ENCODE measurements at places on chromosomes 6 and 20.
A peak's percentile ranks its signal among the peaks of the same experiment; 100 is the strongest.

GRCh38 chr6:157761926-157762325 lies 61.1 kb upstream of the SNX9 start:
- no peak for DNase-seq

- no peak for DNase-seq
These were observed 280.0 kb upstream of the SPTLC3 start for GRCh38 chr20:12728782-12729181.

- peak; percentile 50 for DNase-seq
These were observed 17.4 kb upstream of the PRDM13 start for GRCh38 chr6:99589290-99589672.

DNA sequence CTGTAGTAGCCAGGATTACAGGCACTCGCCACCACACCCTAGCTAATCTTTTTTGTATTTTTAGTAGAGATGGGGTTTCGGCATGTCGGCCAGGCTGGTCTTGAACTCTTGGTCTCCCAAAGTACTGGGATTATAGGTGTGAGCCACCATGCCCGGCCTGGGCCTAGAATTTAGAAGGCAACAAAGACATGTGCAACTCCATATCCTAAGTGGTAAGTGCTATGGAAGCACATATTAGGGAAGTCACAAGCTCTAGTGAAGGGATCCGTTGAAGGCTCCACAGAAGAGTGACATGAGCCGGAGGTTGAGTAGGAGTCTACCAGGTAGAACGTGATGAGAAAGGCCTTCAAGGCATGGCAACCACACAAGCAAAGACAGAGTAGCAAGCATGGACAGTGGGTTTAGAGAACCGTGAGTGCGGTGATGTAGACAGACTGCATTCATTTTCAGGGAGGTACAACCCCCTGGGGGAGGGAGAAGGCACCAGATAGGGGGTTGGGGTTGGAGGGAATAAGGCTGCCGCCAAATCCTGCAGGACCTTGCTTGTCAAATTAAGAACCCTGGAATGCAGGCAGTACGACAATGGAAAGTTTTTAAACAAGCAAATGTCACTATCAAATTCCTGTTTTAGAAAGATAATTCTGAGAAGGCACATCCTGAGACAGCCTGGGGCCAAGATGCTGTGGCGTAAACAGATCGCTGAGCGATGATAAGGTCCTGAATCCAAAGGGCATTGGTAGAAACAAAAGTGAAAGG lies 50.2 kb downstream of the ARHGAP18 start:
- DNase-seq = no peak

GRCh38 chr6:163960128-163960527 lies 545.6 kb downstream of the QKI start:
- no peak for DNase-seq

GRCh38 chr6:53530346-53530745 lies 14.6 kb downstream of the GCLC start:
- peak; percentile 39 for DNase-seq

DNA sequence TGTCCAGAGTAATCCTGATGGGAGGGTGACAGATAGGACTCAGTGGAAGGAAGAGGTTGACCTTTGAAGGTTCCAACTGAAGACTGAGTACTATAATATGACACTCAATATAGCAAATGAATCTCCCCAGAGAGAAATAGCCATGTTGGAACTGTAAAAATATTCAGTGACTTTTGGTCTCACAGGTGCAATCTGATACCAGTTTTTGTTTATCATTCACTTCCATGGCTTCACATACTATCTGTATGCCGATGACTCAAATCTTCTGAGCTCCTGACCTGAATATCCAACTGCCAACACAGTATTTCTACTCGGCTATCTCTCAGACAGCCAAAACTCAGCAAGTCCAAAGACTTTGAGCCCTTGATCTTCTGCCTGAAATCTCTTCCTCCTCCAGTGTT lies 21.8 kb upstream of the PKHD1 start:
- no peak for DNase-seq

DNA sequence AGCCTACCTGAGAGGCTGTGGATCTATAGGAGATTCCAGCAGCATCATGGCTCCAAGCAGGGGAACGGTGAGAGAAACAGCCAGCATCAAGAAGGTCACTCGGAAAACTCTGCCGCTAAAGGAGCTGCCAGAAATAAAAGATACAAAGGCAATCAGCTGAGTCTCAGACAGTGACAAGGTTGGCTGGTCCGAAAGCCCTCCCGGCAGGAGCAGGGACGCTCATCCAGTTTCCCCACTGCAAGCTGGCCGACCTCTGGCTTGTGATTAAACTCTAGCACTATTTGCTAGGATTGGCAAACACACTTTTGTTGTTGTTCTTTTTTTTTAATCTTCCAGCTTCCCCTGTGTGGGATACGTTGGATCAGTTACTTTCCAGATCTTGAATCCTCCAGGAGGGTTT lies 8.7 kb downstream of the APMAP start:
- no peak for DNase-seq

DNA sequence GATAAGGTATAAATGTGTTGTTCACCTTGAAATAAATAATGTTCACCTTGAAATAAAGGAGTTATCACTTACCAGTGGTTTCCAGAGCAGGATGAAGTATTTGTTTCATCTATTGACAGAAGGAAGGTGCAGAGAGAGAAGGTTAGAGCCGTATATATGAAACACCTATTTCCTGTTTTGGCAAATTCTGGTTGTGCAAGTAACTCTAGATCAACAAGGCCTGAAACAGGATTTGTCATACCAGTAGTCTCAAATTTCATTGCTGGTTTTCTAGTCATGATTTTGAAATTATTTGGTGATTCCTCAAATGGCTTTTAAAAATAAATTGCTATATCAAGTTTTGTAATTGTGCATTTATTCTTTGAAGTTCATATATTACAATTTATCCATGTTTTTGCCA lies at the start of gene CRISP3:
TSS of gene CRISP3 (minus strand) at position 130 of the 400 bp plus-strand sequence. CDS start at position 109, 21 bp downstream.
- no peak for DNase-seq

- peak; percentile 67 for DNase-seq
These were observed 29.0 kb downstream of the HNF4A start for GRCh38 chr20:44384423-44385027.

GRCh38 chr6:167649476-167649875 lies 177.2 kb upstream of the AFDN start:
- DNase-seq = no peak

DNA sequence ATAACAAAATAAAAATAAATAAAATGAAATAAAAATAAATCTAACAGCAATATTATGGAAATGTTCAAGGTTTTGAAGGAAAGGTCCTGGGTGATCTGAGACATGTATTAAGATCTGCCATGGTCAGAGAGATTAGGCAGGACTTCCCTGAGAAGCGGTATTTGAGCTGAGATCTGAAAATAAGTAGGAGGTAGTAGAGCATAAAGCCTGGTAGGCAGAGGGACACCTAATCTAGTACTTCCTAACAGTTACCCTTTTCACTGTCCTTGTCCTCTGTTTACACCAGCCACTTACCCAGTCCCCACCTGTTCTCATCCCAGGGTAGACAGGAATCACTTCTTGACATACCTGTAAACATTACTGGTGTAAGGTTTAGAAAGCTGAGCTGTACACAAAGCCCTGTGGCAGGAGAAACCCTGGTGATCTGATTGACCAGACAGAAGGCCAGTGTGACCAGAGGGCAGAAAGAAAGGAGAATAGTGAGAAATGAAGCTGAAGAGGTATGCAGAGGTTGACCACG lies 8.3 kb upstream of the ZNF318 start:
- DNase-seq = no peak

DNA sequence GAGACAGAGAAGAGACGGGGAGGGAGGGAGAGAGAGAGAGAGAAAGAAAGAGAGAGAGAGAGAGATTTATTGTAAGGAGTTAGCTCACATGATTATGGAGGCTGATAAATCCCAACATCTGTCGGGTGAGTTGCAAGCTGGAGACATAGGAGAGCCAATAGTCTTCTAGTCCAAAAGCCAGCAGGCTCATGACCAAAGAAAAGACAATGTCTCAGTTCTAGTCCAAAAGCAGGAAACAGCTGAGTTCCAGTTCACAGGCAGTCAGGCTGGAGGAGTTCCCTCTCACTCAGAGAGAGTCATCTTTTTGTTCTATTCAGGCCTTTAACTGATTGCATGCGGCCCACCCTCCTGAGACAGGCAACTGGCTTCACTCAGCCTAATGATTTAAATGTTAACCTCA lies 416.6 kb downstream of the PREX1 start:
- DNase-seq = no peak

GRCh38 chr6:142293121-142293520 lies 8.7 kb upstream of the ADGRG6 start:
- no peak for DNase-seq

DNA sequence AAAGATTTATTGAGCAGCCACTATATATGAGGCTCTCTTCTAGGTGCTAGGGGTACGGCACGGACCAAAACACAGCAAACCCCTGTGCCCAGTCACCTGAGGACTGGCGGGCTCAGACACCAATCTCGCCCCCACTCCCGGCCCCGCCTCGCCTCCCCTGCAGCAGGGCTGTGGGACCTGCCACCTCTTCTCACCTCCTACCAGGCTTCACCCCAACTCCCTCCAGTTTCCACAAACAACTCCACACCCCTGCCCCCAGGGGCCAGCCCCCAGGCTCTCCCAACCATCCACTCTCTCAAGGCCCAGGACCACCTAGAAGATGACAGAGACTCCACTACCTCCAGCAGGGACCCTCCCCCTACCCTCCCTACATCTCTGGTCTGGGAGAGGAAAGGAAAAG lies 6.5 kb downstream of the TFEB start:
- DNase-seq = no peak

DNA sequence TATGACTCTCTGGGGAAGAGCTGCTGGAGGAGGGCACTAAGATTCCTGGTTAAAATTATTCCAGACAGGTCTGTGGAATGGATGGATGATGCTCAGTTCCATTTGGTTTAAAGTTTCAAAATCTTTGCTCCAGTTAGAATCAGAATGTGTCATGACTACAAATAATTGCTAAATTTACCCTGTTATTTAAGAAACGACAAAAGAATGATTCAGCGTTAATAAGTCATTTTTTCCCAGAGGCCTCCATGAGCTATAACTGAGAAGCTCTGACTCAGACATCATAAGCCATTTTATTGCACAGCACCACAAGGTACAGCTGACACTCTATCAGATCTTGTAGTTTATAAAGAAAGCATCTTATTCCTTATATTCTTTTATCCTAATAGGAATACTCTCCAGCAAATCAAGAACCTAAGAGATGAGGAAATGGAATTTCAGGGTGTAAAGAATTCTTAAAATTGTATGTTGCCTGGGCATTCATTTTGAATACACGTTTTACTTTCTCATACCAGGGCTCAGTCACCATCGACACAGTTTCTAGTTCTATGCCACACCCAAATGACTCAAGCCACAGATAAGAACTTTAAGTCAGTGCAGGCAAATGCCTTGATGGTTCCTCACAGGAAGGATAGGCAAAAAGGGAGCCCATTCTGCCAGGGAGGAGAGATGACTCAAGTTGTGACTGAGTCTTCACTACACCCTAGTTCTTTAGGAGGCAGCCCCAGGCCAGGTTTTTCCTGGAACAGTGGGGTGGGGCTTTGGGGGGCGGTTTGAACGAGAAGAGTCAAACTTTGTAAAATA lies 636.0 kb downstream of the MMUT start:
- peak; percentile 97 for DNase-seq

DNA sequence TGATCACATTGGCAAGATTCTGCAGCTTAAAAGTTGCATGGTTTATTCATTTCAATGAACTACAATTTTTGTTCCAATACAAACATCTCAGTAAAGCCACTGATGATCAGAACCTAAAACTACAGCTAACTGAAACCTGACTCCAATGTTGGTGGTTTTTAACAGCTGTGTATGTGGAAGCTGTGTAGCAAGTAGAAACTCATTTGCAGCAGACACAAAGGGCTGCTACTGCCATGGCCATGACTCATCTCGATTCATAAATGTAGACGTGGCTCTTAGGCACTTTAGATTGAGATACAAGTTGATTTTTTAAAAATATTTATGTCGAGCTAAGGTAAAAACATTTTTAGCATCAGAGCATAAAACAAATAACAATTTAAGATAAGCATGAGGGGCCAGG lies 19.5 kb upstream of the MAP3K4 start:
- peak; percentile 85 for DNase-seq

- DNase-seq = peak; percentile 58
These were observed 19.4 kb downstream of the ERGIC3 start for GRCh38 chr20:35561268-35561667.

- no peak for DNase-seq
These were observed 35.9 kb downstream of the ANKRD60 start for GRCh38 chr20:58192567-58192966.

GRCh38 chr6:156703719-156704118 lies 73.5 kb upstream of the ARID1B start:
- DNase-seq = no peak

DNA sequence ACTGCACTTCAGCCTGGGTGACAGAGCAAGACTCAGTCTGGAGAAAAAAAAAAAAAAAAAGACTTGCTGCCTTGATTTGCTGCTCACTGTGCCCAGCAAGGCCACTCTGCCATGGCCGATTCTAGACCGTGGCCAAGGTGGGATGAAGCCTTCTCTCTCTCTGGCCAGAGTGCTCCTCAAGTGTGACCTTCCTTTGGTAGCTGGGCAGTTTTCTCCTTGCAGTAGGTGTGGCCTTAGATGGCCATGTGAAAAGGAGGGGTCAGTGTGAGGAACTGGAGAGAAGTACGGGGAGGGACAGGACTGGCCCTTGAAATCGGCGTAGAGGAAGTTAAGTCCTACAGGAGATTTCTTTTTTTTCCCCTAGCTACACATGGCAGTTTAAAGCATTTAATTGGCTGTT lies 272.0 kb downstream of the ARID1B start:
- DNase-seq = no peak

- no peak for DNase-seq
These were observed 5.8 kb downstream of the FLRT3 start for GRCh38 chr20:14331646-14332045.

DNA sequence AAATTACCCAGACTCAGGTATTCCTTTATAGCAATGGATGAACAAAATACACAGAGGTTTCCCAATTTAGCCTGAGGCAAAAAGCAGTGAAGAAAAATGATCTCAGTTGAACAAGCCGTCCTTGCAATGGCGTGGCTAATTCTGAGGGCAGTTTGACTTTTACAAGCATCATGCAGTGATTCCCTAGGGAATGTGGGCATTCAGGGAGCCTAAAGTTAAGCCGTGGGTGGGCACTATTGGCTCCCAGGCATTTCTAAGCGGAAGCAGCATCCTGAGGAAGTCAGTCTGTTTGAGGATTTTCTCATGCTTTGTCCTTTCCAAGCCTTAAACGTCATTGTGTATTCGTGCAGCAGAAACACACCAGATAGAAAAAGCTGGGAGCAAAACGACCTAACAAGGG lies 133.9 kb downstream of the MYLK4 start:
- no peak for DNase-seq

All from Daoy (cell line).